ENCODE measurements at places on chromosomes 3 and 15.

GRCh38 chr15:58555162-58556027 lies 123.6 kb downstream of the LIPC start:
- no peak for DNase-seq

- no peak for DNase-seq
These were observed 76.5 kb downstream of the B3GALNT1 start for GRCh38 chr3:161028555-161029153.

DNA sequence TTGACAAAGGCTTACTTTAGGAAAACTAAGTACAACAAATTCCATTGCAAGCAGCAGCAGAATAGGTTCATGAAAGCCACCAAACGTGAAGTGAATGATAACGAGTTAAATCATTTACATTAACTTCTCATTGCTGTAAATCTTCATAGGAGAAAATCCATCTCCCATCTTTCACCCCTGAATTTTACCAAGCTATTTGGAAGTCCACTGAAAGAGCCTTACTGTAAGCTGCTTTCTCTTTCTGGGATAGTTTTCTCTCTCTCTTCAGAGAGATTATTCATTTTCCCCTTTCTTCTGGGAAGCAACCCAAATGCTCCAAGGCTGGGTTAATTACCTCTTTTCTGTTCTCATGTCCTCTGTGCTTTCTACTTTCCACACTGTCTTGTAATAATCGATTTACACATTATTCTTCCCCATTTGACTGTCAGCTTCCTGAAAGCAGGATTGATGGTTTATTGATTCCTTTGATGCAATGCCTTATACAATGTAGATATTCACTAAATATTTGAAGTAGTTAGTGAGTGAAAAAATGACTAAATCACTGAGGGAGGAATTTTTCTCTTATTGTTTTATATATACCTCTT lies 914.3 kb upstream of the ARPP21 start:
- no peak for DNase-seq

DNA sequence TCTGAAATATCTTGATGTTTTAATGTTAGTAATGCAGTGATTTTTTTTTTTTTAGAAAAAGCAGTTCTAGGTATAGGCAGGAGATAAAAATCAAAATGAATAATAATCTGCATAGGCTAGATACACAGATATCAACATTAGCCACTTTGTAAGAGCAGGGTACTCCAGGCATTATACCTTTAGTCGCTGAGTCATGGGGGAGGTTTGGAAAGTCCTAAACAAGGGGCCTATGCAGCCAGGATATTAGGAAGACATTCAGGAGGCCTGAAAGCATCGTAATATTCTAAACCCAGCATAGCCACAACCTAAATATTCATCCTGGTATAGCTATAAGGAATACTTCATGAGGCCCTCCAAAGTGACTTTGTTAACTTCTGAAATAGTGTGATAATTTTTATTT lies 258.1 kb upstream of the NECTIN3 start:
- no peak for DNase-seq

DNA sequence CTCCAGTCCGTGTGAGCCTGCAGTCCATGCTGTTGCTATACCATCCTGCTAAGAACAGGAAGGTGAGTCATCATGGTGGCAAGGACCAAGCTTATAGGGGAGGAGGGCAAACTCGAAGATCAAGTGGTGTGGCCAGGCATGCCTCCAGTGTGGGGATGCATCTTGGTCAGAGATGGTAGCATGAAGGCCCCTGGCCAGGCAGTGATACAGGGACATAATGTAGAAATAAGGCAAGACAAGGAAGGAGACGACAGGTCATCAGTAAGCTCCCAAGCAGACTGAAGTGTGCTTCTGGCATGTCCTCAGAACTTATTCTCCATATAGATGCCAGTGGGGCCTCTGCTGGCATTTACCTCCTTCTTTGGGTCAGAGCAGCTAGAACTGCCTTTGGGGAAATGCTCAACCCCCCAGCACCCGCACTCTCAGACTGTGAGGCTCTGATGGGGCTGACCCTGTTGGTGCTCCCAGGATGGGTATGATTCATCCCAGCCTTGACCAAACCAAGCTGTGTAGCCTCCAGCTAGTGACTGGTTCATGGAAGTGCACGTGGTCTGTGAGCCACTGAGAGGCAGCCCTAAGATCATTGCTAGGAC lies 52.5 kb upstream of the ATP2B2 start:
- DNase-seq, result no peak

- DNase-seq, result no peak
These were observed 23.1 kb downstream of the U2SURP start for GRCh38 chr3:143024351-143024960.
